ENCODE measurements at places on chromosomes 2 and 18.

DNA sequence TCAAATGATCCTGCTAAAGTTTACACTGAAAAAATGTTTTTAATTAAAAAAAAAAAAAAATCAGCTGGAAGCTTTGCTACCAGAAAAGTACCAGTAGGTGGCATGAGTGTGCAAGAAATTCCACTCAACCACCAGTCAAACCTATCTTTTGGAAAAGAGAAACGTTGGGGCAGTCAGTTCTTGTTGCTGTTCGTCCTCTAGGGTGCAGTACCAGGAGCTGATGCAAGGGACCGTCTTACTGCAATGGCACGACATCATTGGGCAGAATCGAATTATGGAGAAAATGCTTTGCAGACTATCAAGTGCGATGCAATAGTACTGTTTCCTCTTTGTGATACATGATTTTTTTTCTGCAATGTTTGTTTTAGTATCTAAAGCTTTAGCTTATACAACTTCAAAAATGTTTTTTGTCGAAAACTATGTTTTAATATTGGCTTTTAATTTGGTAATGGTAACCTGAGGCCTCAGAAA is 18.3 kb downstream of the YPEL5 start:
- DNase-seq = peak; percentile 83

DNA sequence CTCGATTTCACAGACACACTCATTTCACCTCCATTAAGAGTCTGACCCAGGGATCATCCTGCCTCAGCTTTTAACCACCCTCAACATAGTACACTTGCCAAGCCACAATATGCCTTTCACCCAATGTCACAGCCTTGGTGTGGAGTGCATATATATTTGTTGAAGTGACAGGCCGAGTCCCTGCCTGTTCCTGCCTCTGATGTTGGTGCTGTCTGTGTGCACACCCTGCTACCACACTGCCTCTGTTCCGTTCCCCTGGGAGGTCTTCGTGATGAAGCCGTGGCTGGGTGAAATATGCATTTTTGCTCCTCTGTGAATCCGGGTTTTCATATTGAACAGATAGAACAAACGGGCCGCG is 90.3 kb downstream of the RNF144A start:
- DNase-seq = no peak

DNA sequence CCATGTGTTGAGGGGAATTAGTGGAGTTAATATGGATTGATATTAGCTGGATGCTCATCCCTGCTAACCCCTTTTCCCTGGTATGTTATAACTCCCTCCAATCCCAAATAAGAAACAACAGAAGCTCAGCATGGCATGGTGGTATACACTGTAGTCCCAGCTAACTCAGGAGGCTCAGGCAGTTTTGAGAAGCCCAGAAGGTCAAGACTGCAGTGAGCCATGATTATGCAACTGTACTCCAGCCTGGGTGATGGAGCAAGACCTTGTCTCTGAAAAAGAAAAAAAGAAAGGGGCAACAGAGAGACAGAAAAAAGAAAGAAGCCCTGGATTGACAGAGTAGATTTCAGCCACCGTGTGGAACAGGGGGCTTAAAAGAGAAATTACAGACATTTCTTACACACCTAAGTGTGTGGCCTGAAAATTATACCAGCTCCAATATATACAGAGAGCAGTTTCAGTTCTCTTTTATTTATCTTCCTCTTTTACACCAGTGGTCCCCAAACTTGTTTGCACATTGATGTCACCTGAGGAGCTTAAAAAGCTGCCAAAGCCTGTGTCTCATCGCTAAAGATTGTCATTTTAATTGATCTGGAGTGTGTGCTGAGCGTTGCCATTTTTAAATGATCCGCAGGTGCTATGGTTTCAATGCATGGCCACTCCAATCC is 203.6 kb downstream of the UBE2E3 start:
- DNase-seq = no peak

- no peak for DNase-seq
Measured at GRCh38 chr2:190357600-190357999, 14.2 kb downstream of the INPP1 start.

GRCh38 chr2:151476287-151476686 is 66.6 kb downstream of the RIF1 start:
- DNase-seq = no peak

- DNase-seq = no peak
Measured at GRCh38 chr2:207869784-207870778, 100.4 kb upstream of the FZD5 start.

GRCh38 chr2:162261032-162261945 is 18.0 kb upstream of the FAP start:
- DNase-seq = no peak

DNA sequence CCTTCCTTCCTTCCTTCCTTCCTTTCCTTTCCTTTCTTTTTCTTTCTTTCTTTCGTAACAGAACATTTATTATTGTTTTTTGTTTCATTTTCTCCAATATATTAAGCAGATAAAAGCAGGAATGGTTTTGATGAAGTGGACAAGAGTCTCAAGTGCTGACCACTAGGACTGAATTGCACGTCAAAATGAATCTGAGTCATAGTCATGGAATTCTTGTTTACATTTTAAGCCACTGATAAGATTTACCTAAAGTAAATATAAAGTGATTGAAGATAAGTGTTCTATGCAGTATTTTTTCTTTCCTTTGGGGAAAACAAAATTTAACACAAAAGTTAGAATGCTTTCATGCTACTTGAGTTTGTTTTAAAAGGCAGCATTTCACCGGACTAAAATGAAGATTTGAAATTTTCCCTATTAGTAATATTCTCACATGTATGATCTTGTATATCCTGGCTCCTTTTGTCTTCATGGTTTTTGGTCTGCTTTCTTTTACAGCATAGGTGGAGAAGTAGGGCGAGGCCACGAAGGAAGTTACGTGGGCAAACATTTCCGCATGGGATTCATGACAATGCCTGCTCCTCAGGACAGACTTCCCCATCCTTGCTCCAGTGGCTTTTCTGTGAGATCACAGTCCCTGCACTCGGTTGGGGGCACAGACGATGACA is 113.5 kb downstream of the NYAP2 start:
- no peak for DNase-seq

- no peak for DNase-seq
Measured at GRCh38 chr2:172664766-172665165, 70.9 kb upstream of the RAPGEF4 start.

GRCh38 chr2:132588576-132588975 is 81.4 kb downstream of the LYPD1 start:
- no peak for DNase-seq

DNA sequence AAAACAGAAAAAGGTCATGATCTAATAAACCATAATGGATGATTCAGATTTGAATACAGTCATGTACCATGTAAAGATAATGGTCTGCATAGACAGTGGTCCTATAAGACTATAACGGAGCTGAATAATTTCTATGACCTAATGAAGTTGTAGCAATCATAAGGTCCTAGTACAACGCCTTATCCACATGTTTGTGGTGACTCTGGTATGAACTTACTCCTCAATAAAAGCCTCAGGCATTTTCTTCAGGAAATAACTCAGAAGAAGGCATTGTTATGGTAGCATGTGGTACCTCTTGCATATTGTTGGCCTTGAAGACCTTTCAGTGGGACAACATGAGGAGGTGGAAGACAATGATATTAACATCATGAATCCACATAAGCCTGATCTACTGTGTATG is 883.3 kb downstream of the CNTNAP5 start:
- DNase-seq = no peak

DNA sequence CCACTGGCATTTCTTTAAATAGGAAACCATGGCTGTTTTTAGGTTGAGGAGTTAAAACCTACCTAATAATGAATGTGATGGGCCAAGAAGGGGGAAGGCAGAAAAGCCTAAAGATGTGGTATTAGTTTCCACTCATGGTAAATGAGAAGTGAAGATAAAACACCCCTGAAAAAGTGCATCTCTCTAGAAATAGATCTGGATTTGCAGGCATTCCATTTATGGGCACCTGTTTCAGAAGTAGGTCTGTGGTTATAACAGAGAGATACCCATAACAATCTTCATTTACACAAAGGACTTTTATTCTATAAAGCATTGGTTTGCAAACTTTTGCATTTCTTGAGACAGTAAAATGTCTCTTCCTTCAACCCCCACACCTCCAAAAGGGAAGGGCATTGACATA is 62.1 kb downstream of the PRKCE start:
- no peak for DNase-seq

DNA sequence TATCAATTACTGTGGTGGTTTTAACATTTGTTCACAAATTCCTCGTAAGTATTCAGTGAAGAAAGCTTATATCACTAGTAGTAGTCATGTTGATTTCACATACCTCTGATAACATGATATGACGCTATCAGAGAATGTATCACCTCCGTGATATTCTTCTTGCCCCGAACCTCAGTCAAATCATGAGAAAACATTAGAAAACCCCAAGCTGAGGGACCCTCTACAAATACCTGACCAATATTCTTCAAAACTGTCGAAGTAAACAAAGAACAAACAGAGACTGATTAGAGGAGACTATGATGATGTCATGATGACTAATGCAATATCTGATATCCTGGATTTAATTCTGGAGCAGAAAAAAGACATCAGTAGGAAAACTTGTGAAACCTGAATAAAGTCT is 85.6 kb upstream of the SPOPL start:
- no peak for DNase-seq

DNA sequence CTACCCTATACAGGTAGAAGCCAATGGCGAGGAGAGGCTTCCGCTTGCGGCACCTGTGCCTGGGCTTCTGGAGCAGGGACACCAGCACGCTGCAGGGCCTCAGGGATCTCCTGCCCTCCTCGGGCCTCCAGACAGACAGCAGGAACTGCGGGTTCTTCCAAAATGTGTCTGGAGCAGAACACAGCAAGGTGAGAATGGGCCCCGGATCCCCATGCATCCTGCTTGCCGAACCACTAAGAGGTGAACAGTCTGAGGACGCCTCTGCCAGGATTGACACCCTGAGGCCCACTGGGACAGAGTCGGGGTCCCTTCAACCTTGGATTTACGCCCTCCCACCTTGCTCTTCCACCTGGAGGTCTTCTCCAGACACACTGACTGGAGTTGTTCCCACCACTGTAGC is 25.4 kb downstream of the CAPN14 start:
- no peak for DNase-seq

GRCh38 chr18:43507842-43508481 is 230.7 kb upstream of the SYT4 start:
- no peak for DNase-seq

- no peak for DNase-seq
Measured at GRCh38 chr2:23248667-23249066, 136.3 kb upstream of the KLHL29 start.

DNA sequence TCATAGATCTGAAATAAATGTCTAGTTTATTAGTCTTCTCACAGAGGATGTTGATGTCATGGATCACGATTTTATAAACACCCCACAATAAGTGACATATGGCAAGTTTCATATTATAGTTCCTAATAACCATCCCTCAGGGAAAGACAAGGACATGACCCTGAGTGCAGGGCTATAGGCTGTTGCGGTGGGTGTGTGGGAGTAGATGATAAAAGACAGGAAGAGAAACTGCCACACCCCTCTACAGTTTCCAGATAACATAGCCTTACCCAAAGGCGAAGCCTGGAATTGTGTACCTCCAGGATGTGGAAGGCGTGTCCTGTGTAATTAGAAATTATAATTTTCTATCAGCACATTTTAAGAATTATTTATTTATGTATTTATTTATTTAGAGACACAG is 2.4 kb upstream of the NEDD4L start:
- DNase-seq = no peak

- DNase-seq = no peak
Measured at GRCh38 chr2:40740419-40740818, 288.5 kb upstream of the SLC8A1 start.

DNA sequence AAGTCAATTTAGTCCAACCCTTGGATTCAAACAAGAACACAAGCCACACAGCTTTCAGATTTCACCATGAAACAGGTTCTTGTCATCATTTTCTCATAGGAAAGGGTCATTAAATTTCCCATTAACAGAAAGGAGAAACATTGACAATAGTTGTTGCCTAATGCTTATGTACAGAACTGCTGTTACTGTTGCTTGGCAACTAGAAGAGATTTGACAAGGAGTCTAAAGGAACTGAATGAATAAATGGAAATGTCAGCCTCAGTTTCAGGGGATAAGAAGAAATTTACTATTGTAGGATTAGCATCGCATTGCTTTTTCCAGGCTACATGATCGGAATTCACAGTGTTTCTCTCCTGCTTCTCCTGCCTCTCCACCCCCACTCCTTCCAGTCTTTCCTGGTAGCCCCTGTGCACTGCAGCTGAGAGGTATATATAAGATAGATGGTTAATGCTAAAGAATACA is 90.3 kb downstream of the SPATS2L start:
- no peak for DNase-seq

DNA sequence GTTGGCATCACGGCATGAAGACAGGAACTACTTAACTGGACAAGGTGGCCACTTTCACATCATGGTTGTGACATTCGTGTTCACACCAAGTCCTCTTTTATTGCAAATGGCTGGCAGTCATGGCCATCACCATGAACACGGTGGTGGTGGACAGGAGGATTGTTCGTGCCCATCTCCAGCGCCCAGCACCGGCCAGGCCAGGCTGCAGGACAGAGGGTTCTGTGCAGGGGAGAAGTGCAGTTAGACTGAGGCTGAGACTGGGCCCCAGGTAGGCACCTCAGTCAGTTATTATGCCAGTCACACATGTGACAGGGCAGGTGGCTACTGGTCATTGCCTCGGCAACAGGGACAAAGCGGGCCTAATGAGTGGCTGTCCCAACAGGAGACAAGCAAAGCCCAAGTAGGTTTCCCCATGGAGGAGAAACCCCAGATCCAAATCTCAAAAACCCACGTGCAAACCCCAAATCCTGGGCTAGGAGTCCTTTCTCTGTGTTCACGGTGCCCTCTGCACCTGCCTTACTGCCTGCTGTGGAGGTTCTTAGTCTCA is 468.1 kb upstream of the MYT1L start:
- no peak for DNase-seq

- no peak for DNase-seq
Measured at GRCh38 chr2:230161184-230161583, 58.6 kb downstream of the SP110 start.

- DNase-seq = no peak
Measured at GRCh38 chr2:203915256-203915655, 21.3 kb upstream of the ICOS start.

GRCh38 chr2:46666044-46666679 is 186.8 kb downstream of the TMEM247 start:
- no peak for DNase-seq

DNA sequence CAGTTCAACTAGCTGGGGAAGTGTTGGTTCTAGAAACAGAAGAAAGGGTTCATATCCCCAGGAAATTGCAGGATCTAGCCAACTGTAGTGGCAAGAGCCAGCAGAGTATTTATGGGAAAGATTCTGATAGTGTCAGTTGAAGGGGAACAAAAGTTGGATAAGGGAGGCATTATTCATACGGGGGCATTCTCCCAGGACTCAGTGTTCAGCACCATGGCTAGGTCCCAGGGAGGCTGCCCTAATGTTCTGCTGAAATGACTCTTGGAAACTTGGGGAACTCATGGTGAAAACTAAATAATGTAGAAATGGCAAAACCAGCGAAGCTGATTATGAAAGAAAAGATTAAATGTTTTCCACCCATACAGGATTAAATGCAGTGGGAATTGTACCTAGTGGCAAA is 543.7 kb downstream of the TRIB2 start:
- DNase-seq = no peak
